Cardiac fibroblast (primary cell): ENCODE measurements at places on chromosomes 3 and 15.
A peak's percentile ranks its signal among the peaks of the same experiment; 100 is the strongest.

DNA sequence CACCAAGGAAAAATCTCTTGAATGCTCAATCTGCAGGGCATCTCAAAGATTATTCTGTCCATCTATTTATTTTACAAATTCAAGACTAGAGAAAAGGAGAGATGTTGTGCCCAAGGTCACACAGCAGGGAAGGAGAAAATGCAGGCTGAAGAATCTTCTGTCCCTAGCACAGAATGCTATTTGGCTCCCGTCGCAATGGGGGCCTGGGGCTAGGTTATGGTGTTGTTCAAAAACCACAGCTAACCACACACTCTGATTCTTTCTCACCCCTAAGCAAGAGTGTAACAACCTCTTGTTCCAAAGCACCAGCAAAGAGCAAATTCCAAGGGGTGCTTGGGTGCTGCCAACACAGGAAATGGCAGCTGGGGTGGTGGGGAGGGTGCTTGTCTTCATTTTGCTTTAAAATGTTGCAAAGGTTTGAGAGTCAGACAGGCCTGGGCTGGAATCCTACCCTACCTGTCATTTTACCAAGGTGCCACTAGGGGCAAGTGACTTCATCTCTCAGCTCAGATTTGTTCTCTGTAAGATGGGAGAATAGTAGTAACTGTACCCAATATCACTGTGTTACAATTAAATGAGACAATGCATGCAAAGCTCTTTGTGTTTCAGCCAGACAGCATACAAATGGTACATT, 112.5 kb downstream of the ADAMTS9 start:
- peak; percentile 43 for DNase-seq

DNA sequence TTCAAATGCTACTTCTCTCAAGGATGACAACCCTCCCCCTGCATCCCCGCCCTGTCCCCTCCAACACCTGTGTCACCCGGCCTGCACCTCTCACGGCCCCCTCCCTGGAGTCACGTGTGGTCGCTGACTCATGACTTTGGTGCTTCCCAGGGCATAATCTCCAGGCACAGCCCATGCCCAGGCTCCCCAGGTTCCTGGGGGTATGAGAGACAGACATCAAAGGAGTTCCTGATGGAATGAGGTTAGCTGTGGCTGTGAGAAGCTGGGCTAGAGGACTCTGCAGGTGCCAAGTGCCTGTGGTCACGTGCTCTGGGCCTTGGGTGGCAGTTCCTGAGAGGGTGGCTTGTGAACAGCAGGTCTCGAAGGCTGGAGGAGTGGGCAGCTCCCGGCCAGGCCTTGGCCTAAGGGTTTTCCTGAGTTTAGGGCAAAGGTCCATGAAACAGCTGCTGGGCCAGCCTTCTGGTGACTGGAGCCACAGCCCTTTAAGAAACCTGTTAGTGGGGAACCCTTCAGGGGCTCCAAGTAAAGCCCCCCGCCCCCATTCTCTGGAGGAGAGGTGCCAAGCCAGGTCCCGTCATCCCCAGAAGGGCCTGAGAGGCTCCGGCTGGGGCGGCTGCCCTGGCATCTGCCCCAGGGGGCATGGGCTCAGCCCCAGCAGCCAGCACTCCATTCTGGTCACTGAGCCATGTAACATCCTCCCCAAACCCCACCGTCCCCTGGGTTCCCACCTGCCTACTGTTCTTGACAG, 230.0 kb downstream of the XXYLT1 start:
- no peak for DNase-seq

DNA sequence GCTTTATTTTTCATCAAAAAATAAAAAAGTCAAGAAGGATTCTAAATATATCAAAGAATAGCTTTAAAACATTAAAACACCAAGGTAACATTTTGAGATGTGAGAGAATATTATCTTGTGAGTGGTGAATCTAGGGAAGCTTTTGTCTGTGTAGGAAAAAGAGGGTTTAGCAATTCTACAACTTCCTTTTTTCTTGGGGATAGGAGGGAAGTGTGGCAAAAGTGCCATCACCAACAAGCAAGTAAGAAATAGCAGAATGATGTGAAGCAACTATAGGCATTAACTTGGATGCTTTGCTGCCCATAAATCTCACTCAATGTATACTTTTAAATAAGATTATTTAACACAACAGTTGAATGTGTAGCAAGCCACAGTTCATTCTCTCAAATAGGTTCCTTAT, 57.8 kb upstream of the SUCLG2 start:
- DNase-seq, result no peak

- DNase-seq, result no peak
Observed at GRCh38 chr15:40768521-40769273, 1.1 kb upstream of the C15orf62 start.

DNA sequence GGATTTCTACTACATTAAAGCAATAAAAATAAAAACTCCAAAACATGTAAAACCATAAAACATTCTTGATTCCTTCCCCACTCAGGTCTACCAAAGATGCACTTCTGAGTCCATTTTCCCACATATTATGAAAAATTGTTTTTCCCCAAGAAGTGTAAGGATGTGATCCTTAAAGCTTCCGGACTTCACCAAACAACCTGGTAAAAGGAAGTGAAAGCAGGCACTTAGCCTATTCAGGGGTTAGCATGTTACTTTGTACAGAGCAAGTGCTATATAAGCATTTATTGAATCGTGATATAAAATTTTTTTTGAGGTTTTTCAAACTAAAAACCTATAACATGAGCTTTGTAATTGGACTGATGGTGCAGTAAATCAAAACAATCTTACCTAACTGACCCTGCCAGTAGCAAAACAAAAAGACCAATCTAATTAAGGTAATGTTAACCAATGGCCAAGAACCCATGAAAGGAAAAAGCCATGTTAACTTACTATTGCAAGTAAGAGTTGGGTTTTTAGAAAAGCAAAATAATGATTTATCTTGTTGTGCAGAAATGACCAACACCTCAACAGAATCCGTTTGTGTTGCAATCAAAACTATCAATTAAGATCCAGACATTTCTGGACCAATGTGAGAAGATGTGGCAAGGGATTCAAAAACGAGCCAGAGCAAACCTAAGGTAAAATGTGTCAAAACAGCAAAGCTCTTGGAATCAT, 1.8 kb downstream of the SETD2 start:
- no peak for DNase-seq

DNA sequence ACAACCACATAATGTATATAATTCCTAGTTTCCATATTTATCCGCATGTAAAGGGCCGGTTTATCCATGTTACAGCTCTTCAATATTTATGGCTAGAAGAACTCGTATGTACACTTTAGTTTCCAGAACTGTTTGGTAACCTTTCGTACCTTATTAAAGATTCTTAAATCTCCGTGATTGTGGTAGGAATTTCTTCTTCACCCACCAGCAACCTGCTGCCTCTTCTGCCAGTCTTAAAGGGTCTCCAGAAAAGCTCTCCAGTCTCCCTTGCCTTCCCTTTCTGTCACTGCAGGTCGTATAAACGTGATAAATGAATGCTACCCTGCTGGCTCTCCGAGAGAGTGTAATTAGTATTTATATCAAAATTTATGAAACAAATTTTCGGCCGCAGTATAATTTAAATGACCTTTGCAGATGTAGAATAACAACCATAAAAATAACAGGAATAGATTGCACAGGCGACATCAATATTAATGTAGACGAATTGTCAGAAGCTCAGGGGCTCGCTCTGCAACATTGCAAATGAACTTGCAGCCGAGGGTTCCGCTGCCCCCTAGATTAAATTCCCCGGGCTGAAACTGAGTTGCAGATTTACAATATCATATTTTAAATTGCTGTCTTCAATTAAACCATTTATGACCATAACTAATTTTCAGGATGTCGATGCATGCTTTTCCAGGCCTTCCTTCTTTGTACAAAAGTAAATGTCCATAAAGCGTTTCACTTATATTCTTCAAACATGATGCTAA, 5.4 kb downstream of the ZIC1 start:
- no peak for DNase-seq

- no peak for DNase-seq
Observed at GRCh38 chr15:63447017-63447676, 57.2 kb upstream of the USP3 start.

- no peak for DNase-seq
Observed at GRCh38 chr3:196932600-196932999, 9.7 kb downstream of the NCBP2 start.

GRCh38 chr15:58924327-58924726, 9.2 kb downstream of the SLTM start:
- DNase-seq, result peak; percentile 57

DNA sequence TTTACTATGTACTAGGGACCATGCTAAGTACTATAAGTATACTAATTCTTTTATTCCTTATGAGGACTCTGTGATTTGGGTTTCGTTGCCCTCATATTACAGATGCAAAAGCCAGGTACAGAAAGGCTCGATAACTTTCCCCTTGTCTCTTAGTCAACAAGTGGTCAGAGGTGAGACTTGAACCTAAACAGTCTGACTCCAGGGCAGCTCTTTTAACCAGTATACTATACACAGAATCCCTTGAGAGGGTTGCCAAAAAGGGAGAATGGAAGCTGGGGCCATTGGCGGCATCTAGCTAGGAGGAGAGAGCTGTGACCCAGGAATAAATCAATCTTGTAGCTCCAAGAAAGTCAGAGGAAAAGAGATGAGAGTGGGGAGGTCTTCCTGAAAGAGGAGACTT, 92.4 kb downstream of the TOP2B start:
- no peak for DNase-seq

DNA sequence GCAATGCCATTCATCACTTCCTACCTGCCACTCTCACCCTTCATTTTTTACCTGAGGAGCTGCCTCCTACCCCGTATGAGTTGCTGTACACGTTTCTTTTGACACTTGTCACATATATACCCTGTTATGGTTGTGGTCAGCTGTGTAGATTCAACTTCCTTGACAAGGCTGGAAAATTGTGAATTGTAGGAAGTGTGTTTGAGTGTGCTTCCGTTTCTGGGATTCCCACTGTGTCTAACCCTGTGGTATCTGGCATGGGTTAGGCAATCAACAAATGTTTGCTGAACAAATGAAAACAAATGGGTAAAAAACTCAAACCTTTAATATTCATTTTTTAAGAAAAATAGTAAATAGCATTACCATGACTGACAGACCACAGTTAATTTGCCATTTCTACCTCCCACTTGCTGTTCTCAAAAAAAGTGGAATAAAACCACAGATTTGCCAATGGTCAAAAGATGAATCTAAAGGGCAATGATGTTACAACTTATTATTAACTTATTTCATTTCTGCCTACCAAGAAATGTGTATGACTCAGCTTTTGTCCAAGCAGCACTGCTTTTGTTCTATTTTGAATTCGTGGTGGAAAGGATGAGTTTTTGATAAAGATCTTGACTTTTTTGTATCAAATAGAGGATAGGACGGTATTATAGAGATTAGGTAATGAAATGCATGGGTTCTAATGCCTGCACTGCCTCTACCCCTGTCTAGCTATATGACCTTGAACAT, 404.6 kb downstream of the LPP start:
- peak; percentile 61 for DNase-seq

GRCh38 chr15:73633991-73634495, 854 bp upstream of the NPTN start:
- DNase-seq, result peak; percentile 85

DNA sequence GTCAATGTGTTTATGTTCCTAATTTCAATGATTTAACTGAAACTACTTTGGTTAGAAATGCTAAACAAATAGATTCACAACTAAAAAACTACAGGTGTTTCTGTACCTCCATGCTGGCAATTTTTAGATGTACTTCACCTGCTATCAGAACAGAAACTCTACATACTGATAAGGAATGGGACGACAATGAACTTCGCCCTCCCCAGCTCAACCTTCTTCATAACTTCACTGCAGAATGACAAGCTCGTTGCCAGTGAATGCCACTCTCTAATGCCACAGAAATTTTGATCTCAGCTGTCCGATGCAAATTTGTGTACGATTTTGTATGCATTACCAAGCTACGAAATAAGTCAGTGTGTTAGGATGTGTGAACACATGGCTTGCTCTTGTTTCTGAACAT, 133.4 kb downstream of the FOXP1 start:
- DNase-seq, result no peak

- DNase-seq, result no peak
Observed at GRCh38 chr3:62843508-62843907, 31.7 kb downstream of the CADPS start.

- no peak for DNase-seq
Observed at GRCh38 chr3:15611018-15611417, 9.5 kb downstream of the BTD start.

DNA sequence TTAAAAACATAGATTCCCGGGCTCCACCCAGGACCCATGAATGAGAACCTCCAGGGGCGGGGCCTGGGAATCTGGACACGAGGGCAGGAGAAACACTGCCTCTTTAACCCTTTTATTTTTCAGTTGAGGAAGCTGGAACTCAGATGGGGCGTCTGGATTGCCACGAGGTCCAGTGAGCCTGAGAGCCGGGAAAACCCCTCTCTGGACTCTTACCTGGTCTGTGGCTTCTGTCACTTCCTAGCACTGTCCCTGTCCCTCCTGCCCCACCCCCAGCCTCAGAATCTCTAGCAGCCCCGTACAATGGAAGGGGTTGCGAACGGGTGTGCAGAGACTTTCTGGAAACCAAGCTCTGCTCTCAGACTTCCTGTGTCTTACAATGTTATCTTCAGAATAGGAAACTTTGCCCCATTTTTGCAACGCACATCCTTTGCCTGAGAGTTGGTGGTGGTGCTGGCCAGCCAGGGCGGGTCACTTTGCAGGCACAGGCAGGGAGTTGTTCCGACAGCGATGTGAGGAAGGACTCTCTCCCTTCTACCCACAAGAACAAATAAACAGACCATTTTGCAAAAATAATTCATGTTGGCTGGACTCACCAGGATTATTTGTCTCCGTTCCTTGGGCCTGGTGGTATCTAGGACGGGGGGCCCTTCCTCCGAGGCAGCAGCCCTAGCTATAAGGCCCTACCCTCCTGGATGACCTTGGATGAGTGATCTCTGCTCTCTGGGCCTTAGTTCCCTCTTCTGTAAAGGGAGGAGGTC, 59.1 kb downstream of the SMAD6 start:
- peak; percentile 88 for DNase-seq

DNA sequence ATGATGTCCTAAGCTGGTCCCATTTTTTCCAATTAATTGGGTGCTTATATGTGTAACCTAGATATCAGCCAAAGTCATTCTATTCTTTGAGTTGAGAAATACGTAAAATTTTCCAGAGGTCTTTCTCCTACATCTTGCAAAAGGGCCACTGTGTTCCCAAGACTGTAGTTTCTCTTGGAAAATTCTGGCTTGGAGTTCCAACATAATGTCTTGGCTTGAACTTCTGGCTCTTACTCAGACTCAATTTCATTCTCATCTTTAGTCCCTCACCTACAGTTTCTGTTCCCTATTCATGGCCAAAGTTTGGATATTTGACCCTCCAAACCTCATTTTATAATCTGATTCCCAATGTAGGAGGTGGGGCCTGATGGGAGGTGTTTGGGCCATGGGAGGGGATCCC, 201.4 kb upstream of the ARHGEF26 start:
- DNase-seq, result no peak

DNA sequence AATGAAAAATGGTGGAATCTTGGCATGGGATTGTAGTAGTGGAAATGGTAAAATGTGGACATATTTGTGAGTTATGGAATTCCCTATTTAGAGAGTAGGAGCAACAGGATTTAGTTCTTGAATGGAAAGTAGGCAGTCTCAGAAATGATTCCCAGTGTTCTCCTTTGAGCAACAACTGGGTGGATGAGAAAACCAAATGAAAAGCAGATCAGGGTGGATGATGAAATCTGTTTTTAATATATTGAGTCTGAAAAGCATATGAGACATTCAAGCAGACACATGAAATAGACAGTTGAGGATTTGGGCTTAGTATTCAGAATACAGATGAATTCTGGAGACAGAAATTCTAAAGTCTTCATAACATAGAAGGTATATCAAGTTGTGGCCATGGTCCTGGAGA, 451.3 kb downstream of the LPP start:
- no peak for DNase-seq
